ENCODE measurements at places on chromosomes 3 and 15.

- no peak for DNase-seq
These were observed 12.4 kb upstream of the SOX2 start for GRCh38 chr3:181699171-181699903.

DNA sequence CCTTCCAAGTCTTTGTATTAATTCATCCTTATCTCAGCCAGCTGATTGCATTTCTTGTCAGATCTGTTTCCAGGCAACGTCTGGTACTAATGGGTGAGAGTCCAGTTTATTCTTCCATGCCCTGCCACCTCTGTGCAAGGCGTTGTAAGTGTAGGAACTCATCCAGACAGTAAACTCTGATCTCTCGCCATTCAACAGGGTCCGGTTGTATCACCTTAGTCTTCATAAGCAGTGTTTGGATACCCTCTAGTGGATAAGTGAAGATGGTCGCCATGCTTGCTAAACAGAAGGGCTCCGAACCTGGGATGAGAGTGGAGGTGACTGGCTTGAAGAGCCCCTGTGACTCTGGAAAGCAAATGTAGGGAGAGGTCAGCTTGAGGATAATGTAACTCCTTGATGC, 51.6 kb upstream of the CMTM7 start:
- DNase-seq, result peak; percentile 39

DNA sequence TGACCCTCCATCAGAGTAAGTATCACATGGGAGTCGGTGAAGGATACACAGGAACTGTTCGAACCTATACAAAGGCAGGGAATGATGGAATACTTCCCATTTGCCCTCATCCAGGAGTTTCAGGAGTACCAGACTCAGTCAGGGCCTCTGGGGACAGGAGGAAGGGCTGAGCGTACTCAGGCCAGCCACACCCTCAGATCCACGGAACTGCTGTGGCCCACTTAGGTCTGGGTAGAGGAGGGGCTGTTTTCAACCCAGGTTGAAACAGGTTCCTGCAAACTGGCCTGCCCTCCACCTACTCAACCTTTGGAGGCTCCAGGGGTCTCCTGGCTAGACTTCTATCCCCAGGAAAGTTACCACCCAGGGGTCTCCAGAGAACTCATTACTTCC, 6.7 kb upstream of the IGDCC3 start:
- no peak for DNase-seq

DNA sequence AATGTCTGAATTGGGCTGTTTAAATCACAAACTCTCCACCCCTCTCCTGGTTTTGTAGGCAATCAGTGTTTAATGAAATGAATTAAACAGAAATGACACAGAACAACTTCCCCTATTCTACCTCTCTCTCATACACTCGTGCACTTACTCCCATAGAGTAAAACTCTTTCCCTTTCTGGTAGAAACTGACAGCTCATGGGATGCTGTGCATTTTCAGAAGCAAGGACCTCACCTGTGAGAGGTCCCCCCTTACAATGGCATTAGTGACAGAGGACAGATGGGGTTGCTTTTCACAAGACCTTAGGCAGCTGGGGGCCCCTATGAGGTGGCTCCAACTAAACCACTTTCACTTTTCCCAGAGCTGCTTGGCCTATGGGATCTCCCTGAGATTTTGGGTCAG, 31.9 kb downstream of the PARP16 start:
- no peak for DNase-seq

DNA sequence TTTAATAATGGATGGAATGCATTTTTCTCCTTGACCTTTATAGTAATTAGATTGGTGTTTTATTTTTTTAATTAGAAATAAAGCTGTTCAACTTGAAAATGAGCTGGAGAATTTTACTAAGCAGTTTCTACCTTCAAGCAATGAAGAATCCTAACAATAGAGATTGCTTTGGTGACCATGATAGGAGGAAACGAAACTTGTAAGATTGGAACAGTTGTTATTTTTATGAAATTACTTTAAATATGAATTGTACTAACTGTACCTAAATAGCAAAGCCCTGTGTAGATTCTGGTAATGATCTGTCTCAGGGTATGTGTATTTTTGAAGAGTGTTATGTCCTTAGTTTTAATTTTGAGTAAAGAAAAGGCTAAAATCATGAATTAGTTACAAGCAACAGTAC, 44.4 kb downstream of the MFN1 start:
- no peak for DNase-seq

- DNase-seq, result no peak
These were observed 6.8 kb upstream of the TRIM69 start for GRCh38 chr15:44729408-44730127.

DNA sequence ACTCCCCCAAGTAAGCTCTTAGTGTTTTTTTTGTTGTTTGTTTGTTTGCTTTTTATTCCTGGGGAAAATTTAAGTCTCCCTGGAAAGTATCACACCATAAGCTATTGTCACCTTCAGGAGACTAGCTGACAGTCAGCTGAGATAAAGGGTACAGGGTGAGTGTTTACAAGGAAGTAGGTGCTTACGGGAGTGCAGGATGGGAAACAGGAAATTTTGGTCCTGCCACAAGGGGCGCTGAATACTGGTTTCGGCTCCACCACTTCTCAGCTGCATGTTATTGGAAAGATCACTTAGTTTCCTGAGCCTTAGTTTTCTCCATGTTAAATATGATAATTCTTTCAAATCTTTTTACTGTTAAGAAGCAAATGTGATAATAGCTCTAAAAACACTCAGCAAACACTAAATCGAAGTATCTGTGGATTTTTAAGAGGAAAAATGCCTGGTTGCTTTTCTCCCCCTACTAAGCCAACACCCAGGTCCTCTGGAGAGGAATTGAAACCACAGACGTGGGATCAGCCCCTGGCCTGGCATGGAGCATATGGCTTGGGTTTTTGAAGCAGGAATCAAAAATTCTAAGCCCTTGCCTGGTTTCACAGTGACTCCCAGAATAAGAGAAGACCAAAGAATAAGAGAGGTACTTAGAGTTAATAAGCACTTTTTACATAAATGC, 90.7 kb downstream of the SCN11A start:
- DNase-seq, result peak; percentile 29

GRCh38 chr3:9901967-9902366, 681 bp upstream of the IL17RE start:
- no peak for DNase-seq

GRCh38 chr3:48469046-48469915, 22.7 kb downstream of the ATRIP start:
- DNase-seq, result no peak

GRCh38 chr3:130607553-130608154, 90.7 kb downstream of the COL6A6 start:
- no peak for DNase-seq

DNA sequence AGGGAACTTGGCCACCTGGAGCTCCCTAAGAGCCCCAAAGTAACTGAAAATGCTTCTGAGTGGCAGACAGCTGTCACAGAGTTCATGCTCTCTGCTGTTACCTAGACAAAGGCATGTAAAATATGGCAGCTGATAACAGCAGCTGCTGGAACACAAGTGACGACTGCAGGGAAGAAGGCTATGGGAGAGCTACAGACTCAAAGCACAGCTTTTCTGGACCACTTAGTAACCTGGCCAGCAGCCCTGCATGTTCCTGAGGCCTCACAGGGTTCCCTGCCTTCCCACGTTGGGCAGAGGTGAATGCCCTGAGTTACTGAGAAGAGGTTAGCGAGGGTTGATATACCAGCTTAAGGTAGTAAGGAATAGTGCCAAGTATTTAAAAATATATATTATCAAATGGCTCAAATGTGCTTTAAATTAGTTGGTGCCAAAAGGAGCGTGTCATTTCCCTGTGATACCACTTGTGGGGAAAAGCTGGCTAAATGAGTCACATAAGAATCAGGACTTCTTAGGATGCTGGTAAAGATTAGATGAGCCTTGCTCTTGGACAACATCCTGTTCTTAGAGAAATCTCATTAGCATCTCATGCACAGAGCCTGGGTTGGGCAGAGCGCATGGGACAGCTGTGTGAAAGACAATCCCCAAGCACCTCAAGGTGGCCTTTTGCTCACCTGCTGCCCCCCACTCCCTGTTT, 76.4 kb upstream of the SCN5A start:
- DNase-seq, result peak; percentile 28

GRCh38 chr3:88031642-88032077, 27.1 kb downstream of the CGGBP1 start:
- peak; percentile 17 for DNase-seq

DNA sequence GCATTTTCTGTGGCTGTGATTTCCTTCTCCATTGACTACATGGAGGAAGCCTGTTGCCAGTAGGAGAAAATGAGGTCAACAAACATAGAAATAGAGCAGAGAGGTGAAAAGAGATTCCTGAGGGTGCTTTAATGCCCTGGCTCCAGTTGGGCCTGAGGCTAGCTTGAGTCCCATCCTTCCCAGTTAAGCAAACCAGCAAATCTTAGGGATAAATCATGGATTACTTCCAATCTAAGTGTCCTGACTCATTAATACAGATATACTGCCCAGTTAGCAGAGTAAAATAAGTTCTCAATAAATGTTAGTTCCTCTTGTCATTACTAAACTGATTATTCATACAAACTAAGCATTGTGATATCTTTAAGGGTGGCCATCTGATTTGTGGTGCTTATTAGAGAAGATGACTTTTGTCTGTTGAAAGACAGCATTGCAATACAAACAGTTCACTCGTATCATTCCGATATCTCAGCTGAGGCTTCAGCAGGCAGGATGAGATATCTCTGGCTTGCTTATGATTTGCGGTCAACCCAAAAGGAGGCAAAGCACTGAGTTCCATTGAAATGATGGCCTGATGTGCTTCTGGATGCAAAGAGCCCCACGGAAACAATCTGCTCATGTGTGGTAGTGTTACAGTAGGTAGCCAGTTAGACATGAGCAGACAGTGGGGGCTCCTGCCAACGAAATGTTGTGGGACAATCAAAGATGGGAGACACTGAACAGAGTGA, 6.6 kb upstream of the STARD5 start:
- no peak for DNase-seq

- no peak for DNase-seq
These were observed 9.8 kb upstream of the TNK2 start for GRCh38 chr3:195918176-195918575.

DNA sequence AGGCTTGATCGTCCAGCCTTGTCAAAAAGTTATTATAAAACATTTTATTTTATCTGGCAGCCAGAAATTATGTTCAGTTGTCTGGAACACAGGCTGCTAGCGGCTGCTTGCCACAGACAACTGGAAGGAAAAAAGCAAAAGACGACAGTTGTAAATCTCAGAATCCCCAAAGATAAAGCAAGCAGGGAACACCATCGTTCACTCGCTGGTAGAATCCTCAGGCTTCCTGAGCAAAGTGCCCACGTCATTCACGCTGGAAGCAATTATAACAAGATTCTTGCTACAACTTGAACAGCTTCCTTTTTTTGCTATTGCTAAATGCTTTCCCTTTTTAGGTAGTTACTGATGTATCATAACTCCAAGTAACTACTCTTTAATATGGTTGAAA, 33.6 kb downstream of the ADAMTS17 start:
- peak; percentile 12 for DNase-seq

- peak; percentile 79 for DNase-seq
These were observed 32.9 kb downstream of the CD200R1L start for GRCh38 chr3:112813723-112814171.

- no peak for DNase-seq
These were observed 11.5 kb downstream of the FETUB start for GRCh38 chr3:186651678-186652215.

- peak; percentile 38 for DNase-seq
These were observed 96.0 kb downstream of the ATP1B3 start for GRCh38 chr3:141972399-141972798.

GRCh38 chr3:60086811-60087210, 1037.0 kb upstream of the CFAP20DC start:
- DNase-seq, result peak; percentile 71

- peak; percentile 93 for DNase-seq
These were observed 32.2 kb upstream of the TM2D3 start for GRCh38 chr15:101684384-101684783.

DNA sequence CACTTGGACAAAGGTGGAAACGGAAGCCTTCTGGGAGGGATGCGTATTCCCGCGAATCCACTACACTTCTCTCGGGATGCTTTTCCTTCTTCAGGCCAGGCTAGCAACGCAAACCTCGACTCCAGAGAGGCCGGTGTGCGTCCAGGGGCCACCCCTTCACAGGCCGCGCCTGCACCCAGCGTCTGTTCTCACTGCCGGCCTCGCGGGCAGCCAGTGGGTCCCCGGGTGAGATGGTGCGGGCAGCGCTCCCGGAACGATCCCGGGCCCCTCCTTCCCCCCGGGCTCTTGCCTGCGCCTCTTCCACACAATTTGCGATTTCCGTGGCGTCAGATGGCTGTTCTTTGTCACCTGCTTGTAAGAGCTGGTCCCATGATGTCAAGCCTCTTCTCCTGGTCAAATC, 27.3 kb downstream of the GABRA5 start:
- DNase-seq, result no peak

DNA sequence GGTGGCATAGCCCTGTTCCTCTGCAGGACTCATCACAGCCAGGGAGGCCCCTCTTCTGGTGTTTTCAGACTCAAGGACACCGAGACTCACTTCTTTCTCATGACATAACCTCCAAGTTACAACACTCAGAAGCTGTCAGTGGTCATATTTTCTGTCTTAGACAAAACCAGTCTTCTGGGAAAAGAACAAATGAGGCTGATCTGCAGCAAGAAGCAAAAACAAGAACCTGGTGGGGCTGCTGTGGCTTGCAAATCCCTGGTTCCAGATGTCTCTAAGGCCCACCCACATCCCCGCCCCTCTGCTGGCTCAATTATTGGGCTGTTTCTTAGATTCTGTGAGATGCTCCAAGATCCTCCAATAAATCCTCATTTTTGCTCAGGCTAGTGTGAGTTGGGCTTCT, 16.6 kb upstream of the LOXL1 start:
- DNase-seq, result no peak

DNA sequence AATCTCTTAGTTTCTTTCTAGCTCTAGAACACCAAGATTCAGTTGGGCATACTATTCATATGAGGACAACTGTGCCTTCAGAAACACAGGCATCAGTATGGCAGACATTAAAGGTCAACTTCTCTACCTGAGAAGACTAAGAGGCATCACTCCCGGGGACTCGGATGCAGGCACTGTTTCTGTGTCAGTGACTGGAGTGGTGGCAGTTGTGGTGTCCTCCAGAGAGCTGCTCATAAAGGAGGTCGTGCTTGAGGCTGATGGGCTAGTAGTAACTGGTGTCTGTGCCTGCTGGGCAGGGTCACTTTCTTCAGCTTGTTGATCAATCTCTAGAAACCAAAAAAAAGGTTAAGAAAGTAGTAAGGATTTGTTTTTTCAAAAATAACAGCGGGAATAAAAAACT, 75.2 kb downstream of the FBXL22 start:
- DNase-seq, result no peak

Measured in fibroblast of skin of right biceps (primary cell).